ENCODE measurements at places on chromosomes 6 and 20. TPM values are rescaled to one million over a fixed set of nuclear protein-coding genes. Genes with fewer than 3 reads are reported as not detected.

DNA sequence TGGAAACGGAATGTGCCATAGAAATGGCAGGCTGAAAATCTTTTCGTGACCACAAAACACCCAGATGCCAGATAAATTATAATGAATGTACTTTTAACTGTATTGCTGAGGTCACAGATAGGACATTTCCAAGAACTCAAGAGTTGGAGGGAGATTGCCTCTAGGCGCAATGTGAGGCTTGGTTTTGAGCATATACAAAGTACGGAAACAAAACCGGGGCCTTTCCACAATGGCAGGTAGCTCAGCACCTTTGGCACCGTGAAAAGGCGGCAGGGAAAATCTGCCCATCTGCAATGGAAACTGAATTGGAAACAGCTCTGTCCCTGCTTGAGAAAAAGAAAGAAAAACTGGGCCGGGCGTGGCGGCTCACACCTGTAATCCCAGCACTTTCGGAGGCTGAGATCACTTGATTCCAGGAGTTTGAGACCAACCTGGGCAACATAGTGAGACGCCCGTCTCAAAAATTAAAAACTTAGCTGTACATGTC lies 10.5 kb upstream of the C20orf144 start:
- no peak for DNase-seq

DNA sequence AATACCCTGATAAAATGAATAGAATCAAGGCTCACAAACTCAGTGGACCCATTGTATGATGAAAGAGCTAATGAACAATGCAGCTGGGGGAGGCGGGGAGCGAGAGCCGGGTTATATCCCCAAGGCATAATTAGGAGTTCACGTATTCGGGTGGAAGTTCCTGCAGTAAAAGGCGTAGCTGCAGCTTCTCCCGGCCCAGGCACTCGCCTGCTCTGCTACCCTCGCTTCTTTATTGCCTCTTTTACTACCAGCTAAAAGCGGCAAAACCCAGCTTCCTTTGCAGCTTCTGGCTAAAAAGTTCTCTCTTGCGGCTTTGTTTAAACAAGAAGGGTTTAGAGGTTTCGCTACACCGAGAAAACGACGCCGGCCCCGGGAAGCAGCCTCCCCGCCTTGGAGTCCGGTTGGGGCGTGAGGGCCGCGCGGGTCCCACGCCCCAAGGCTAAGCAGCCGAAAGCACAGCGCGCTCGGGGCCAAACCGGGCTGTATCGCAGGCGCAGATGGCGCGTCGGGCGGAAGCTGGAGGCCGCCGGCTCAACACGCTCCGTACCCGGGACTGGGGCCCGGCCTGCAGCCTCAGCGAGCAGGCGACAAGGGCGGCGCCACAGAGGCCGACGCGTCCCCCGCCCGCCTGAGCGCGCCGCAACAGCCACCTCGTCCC lies 1.6 kb downstream of the ZBTB2 start:
- peak; percentile 83 for DNase-seq

DNA sequence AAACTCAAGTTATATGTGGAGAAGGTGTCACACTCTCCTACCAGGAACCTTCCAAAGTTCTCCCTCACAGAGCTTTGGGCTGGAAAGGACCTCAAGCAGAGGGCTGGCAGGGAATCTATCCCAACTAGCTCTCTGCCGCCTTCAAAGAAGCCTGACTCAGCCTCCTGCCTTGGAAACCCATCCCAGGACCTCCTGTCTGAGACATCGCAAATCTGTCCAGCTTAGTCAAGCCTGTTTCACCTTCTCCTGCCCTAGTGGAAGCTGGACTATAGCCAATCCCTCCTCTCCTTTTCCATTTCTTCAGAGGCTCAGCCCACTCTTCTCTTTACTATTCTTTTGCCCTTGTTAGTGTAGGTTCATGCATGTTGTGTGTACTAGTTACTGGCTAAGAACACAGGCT lies 48.2 kb upstream of the FOXP4 start:
- no peak for DNase-seq

GRCh38 chr6:136586295-136586694 lies 36.1 kb upstream of the MAP7 start:
- DNase-seq, result no peak

RREB1 gene
- total RNA-seq, result 34.2 TPM
